ENCODE measurements at places on chromosomes 5 and 9.

GRCh38 chr9:34996905-34997279 is 7.3 kb downstream of the DNAJB5 start:
- no peak for DNase-seq

DNA sequence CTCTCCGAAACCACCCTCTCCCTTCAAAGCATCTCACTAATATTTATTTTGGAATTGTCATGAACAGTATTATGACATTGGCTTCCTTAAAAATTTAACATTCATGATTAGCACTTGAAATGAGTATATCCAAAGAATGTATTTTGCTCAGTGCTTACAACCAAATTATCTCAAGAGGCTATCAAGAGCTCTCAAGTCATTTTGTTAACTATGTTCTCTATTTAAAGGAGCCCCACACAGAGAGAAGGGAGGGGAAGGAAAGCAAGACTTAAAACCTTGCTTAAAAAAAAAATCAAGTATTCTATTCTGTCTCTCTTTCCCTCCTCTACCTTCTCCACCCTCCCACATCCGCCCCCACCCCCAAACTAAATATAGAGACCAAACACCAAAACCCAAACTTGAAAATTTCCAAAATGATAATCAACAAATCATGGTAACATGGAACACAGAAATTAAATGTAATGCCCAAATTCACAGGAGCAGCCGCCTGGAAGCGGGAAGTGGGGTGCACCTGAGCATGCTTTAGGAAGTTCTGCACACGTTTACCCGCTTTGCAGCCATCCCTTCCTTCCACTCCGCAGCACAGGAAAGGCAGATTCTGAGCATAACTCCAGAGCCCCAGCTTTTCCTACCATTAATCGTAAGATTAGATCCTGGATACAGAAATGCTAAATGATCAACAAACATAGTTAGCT is 66.9 kb downstream of the EBF1 start:
- DNase-seq = no peak

DNA sequence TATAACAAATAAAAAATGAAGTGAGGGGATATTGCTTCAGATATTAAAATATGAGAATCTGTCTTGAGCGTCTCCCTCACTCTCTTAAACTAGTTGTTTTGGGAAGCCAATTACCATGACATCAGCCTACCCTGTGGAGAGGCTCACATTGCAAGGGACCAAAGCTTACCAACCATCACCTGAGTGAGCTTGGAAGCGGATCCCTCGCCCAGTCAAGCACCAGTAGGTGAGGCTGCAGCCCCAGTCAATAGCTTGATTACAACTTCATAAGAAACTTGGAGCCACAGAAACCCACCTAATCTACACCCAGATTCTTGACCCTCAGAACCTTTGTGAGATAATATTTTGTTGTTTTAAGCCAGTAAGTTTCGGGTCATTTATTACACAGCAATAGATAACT is 206.2 kb downstream of the CEMIP2 start:
- DNase-seq = no peak

GRCh38 chr5:169384661-169385060 is 83.7 kb upstream of the SLIT3 start:
- DNase-seq = peak; percentile 12

DNA sequence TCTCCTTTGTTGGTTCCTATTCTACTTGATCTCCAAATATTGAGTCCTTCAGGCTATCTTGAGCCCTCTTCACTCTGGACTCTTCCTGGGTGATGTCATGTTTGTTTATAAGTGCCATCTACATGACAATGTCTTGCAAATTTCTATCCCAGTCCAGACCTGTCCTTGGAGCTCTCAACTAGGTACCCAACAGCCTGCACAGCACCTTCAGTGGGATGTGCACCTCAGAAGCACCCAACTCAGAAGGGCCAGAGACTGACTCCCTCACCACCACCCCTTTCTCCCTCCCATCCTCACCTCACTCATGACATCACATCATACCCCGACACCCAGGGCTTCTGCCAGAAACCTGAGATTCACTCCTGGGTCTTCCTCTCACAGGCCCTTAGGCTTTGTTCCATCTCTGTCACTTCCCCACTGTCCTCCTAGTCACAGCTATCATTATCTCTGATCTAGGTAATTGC is 14.4 kb downstream of the TXN start:
- no peak for DNase-seq

- DNase-seq = peak; percentile 9
Measured at GRCh38 chr5:37197340-37198050, 51.7 kb downstream of the CPLANE1 start.

DNA sequence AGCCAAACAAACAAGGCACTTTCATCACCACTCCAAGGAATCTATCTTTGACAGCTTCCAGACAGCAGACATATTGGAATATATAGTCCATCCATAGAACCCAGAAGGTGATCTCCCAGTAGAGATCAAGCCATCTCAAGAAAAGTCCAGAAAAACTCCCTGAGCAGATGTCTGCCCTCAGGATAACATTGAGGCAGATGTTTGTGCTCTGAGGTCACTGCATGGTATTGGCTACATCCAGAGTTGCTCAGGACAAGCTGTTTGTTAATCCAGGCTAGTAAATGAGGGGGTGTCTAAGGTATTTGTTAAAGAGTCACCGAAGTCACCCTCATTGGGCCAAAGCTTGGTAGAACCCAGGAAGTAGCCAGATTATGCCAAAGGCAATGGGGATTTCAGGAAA is 556.3 kb upstream of the KLF4 start:
- DNase-seq = no peak

- DNase-seq = no peak
Measured at GRCh38 chr5:72093824-72094223, 13.5 kb upstream of the MAP1B start.

DNA sequence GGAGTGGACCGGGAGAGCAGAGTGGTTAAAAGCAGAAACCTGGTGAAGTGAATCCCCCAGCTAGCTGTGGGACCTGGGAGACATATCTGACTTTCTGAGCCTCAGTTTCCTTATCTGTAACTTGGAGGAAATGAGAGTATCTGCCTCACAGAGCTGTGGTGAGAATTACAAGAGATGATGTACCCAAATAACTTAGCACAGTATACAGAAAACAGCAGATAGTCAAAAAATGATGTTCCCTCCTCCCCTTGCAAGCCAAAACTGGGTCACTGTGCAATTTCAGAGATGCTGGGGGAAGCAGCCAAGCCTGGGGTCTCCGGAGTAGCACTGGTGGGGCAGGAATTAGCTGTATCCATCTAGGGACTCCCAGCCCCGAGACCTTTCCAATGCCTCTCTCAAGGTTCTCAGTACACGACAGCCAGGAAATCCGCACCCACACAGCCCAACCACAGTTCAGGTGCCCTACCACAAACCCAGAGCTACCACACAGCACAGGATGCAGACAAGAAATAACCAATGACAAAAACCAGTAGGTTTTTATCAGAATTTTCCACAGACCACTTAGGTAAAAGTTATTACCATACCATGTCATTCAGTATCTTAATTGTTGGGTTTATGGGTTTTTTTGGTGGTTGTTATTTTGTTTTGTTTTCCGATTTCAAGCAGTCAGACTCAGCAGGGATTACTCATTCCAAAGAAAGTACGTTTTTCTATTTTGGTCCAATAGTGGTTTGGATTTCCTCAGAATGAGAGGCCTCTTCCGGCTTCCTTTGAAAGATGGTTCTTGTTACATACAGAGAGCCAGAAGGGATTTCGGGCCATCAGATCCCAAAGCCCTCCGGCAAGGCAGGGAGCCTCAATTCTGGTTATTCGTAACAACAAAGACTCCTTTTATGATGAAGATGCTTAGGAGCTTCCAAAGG is 4.9 kb upstream of the HRH2 start:
- DNase-seq = peak; percentile 52

DNA sequence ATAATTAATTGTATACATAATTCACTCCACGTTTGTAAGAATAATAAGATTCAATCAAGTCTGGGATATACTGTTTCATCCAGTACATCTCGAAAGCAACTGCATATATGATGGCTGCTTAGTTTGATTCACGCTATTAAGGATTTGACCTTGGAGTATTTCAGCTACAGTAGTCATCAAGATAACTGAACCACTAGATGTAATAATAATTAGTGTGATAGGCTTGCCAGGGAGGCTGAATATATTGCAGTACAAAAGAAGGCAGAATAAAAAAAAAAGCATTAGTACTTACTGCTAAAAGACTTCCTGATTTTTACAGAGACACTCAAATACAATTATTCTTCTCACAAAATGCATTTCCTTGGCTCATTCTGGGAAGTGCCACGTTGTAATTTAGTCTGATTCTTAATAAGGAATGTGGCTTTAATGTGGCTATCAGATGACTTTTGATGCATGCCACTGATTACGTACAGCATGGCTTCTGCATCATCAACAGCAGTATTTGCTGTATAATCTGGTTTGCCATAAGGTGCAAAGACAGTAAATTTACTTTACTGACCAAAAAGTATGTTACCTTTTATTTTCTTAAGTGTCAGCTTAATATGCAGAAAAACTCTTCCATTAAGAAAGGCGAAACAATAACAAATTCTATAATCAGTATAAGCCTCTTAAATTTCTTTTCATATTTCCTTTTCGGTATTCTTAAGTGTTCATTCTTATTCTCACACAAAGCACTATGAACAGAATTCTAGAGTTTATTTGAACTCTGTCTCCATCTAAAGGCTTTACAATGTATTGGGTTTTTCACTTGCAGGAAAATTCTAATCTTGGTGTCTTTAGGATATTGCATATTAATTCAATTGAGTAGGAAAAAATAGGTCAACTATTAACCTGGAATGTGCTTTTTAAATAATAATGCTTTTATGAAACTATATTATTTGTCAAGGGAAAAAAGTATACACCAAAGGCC is 166.4 kb downstream of the SLF1 start:
- no peak for DNase-seq

DNA sequence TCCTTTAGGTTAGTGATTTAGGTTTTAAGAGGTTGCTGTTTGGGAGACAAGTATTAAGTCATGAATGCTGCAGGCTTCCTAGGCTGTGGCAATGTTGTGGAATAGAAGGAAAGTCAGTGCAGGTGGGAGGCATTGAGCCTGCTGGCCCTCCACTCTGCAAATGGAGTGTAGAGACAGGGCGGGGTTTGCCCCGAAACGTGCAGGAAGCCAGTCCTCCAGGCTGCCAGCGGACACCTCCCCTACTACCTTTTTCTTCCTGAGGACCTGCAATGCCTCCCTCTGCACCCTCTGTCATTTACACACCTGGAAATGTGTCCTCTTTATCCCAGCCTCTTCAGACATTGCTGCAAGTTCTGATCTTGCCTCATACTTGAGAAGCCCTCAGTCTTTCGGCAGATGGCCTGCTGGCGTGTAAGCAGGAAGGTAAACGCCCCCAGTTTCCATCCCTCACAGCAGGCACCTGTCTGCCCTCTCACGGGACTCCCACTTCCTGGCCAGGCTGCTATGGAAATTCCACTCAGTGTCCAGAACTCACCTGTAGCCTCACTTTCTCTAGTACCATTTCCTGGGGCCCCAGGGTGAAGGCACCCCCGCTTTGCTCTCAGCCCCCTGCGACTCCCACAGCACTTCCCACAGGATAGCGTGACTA is 81.6 kb upstream of the BOD1 start:
- DNase-seq = no peak

DNA sequence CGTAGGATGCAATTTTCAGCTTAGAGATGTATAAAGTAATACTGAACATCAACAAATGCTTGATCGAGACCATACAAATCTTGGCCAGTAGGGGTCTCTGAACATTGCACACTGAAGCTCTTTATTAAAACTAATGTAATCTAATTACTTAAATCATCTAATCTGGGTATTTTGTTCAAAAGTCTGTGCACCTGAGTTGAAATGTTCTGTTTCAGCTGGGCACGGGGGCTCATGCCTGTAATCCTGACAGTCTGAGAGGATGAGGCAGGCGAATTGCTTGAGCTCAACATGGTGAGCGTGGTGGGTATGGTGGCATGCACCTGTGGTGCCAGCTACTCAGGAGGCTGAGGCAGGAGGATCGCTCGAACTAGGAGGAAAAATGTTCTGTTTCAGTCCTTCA is 41.0 kb downstream of the ESM1 start:
- peak; percentile 36 for DNase-seq

GRCh38 chr5:10632110-10632761 is 68.4 kb downstream of the ANKRD33B start:
- DNase-seq = peak; percentile 83

- DNase-seq = peak; percentile 25
Measured at GRCh38 chr9:87557996-87558395, 60.3 kb downstream of the DAPK1 start.

DNA sequence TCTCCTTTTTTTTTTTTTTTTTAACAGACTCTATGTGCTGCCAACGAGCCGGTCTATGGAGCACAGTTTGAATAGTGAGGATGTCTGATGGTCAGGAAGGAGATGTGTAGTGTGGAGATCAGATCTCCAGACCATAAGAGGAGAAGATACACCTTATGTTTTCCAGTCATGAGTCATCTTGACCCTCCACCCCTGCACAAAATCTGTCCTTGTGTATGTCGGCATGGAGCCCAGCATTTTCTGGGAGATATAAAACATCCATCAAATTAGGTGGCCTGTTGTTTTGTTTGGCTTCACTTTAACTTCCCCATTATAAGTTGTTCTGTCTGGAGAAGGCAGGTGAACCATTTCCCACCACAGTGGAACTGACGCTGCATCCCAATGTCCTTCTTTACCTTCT is 19.2 kb downstream of the SH3TC2 start:
- DNase-seq = no peak

DNA sequence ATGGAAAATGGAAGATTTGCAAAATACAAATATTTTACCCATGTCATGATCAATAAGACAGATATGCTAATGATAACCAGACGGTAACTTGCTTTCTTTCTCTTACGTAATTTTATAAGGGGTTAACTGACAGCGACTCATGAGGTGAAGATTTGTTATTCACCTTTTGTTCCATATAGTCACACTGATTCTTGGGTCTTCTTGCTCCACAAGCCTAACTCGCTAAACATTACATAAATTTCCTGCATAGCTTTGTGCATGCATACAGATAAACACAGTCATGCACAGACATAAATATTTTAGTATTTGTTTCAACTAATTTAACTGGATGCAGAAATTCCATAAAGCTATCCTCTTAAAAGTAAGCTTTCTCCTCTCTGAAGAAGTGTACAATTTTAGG is 225.9 kb downstream of the VPS13A start:
- no peak for DNase-seq

DNA sequence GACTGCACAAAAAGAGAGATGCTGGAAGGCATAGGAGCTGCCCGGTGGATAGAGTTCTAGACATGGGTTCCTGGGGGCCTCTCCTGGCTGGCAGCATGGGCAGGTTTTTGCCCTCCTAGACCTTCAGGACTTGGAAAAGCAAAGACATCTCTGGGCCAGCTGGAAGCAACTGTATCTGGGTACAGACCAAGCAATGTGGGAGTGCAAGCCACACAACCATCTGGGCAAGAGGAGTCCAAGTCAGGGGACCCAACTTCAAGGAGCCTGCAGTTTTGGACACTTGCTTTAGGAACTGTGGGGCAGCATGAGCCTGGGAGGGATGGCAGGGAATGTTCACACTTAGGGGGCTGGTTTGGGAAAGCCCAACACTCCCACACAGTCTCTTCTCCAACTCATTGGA is 323.3 kb downstream of the GADD45G start:
- DNase-seq = no peak

DNA sequence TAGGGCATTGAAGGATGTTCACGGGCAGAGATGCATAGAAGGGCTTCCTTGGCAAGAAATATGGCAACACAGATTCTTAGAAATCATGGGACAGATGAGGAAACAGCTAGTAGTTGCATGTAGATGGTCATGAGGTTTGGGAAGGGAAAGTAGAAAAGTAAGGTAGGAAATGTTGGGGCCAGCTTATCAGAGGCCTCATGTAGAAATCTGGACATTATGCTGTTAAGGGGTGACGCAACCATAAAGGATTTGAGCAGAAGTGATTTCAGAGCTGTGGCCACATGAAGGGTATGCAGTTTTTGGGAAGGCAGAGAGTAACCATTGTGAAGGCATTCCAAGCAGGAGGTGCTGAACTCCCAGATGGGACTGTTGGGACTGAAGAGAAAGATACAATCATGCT is 224.0 kb downstream of the ARHGAP26 start:
- no peak for DNase-seq

Data from fibroblast of skin of back (primary cell).